ENCODE measurements at places on chromosomes 5 and 9. TPM values are rescaled to one million over a fixed set of nuclear protein-coding genes. Genes with fewer than 3 reads are reported as not detected.

Gene GRM6
- not detected for total RNA-seq

Gene PRRX2
- total RNA-seq: 8.6 TPM

Gene MAML1
- total RNA-seq: 14.4 TPM

DNA sequence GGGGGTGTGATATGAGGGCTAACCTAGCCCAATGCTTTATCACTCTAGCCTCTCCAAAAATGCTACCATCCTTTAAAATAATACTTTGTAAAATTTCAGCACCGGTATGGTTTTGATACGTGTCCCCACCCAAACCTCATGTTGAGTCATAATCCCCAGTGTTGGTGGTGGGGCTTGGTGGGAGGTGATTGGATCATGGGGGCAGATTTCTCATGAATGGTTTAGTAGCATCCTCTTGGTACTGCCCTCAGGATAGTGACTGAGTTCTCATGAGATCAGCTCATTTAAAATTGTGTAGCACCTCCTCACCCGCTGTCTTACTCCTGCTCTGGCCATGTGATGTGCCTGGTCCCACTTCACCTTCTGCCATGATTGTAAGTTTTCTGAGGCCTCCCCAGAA lies 35.0 kb upstream of the ANKH start:
- DNase-seq: no peak

DNA sequence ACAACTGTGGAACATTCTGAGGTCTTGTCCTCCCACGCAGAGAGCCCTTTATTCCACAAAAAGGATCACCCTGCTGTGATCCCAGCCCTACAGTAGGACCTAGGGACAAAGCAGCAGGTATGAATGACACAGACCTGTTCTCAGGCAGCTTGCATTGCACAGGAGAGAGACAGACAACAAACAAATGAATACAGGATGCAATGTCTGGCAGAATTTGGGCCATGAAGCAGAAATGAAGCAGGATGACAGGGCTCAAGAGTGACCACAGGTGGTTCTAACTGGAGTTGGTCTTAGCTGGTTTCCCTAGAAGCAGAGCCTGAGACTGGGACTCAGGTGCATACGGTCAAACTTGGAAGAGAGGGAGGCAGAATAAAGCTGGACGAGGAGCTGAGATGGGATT lies 388.8 kb downstream of the CDK5RAP2 start:
- no peak for DNase-seq

DNA sequence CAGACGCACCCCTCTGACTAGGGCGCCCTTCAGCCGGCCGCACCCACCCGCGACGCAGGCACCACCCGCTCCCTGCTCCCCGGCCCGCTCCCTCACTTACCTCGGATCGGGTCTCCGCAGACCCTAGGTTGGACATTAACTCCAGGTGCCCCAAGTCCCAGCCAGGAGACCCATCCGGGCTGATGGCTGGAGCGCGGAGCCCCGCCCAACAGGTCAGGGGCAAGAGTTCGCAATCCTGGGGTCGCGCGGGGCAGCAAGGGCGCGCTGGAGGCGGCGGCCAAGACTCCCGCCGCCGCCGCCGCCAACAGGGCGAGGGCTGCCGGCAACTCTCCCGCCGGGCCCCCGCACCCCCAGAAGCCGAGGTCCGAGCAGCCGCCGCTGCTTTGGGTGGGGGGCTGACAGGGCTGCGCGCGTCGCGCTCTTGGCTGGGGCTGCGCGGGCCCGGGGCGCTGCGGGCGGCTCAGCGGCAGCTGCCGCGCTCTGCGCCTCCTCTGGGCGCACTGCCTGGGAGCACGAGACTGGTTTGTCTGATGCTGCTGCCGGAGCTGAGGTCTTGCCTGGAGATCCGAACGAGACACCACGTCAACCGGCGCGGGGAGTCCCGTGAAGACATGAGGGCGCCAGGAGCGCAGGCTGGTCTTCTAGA lies at the start of gene GDNF:
GDNF (minus strand) TSS at position 635 of the 646 bp plus-strand sequence. CDS start 5,245 bp downstream, outside the sequence.
- DNase-seq: no peak

DNA sequence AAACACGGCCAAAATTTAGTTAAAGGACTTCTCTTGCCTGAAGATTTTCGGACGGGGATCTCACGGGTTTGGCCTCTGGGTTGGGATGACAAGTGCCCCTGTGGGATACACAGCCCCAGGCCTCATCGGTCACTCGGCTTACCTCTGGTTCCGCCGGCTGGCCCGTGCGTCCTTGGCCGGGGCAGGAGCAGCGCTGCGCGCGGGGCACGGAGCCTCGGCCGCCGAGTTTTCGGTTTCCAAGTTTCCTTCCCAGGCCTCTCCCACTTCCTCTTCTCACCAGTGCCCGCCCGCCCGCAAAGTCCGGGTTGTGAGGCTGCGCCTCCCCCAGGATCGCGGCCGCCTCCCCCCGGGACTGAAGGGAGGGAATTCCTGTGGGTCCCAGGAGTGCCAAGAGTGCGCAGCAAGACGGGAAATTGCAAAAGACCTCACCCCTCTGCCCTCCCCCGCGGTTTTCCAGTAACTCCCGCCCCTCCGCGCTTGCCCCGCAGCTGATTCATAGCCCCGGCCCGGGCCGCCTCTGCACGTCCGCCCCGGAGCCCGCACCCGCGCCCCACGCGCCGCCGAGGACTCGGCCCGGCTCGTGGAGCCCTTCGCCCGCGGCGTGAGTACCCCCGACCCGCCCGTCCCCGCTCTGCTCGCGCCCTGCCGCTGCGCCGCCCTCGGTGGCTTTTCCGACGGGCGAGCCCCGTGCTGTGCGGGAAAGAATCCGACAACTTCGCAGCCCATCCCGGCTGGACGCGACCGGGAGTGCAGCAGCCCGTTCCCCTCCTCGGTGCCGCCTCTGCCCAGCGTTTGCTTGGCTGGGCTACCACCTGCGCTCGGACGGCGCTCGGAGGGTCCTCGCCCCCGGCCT lies at the start of gene OSMR:
OSMR (plus strand) TSS at position 487 of the 853 bp plus-strand sequence. CDS start 23,033 bp downstream, outside the sequence.
- peak; percentile 35 for DNase-seq

Gene NMRK1
- total RNA-seq: 20.4 TPM

Gene AMBP
- not detected for total RNA-seq

DNA sequence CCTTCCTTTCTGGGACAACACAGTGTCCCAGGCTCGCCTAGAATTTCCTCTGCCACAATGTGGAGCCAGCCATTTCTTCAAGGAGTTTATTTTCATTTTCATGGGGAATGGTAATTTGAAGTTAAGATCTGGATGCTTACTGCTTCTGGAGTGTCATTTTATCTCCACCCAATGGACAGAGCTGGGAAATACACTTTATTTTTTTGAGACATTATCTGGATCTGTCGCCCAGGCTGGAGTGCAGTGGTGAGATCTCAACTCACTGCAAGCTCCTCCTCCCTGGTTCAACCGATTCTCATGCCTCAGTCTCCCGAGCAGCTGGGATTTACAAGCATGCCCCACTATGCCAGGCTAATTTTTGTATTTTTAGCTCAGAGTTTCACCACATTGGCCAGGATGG lies 12.7 kb upstream of the THG1L start:
- DNase-seq: no peak

- DNase-seq: no peak
Observed at GRCh38 chr9:4927043-4927471, 58.0 kb upstream of the JAK2 start.

Gene DIMT1
- total RNA-seq: 28.9 TPM

DNA sequence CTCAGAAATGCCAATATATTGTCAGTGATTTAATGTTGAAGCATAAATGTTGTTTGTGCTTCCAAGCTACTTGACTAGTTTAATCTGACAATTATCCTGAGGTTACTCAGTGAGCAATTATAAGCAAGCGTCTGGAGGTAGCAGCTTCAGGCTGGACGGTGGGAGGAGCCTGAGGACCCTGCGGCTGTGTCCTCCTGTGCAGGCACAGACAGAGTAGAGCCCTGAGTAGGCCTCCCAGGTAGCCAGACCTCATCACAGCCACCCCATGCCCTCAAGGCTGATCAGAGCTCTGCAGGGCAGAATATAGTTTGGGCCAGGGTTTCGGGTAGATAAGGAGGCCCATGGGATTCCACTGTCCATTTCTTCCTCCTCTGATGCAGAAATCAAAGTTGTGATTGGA lies 153.6 kb downstream of the DRD1 start:
- DNase-seq: no peak

GRCh38 chr9:127451858-127452656 lies 747 bp downstream of the LRSAM1 start:
- DNase-seq: no peak

DNA sequence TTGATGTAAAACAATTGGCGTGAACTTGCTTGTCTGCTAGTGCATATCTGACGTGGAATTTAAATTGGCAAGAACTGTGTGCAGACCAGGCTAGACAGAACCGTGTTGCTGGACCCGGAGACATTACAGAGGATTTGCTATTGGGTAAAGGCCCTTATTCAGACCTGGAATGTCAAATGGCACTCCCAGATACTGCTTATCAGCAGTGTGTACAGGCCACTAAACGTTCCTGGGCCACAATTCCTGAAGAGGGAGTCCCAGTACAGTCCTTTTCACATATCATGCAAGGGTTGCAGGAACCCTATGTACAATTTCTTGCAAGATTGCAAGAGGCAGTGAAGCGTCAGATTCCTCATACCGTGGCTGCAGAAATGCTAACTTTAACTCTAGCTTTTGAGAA lies 13.5 kb upstream of the MCCC2 start:
- DNase-seq: no peak

- no peak for DNase-seq
Observed at GRCh38 chr5:80059354-80059980, 24.3 kb downstream of the THBS4 start.

- DNase-seq: no peak
Observed at GRCh38 chr5:95799191-95799835, 23.2 kb downstream of the GLRX start.

Gene CCL28
- total RNA-seq: 1.4 TPM

- no peak for DNase-seq
Observed at GRCh38 chr9:134868751-134869553, 11.7 kb upstream of the FCN2 start.
